ENCODE measurements at places on chromosomes 16 and 17.
A peak's percentile ranks its signal among the peaks of the same experiment; 100 is the strongest.

GRCh38 chr17:61343576-61343975 is 56.1 kb upstream of the TBX2 start:
- no peak for DNase-seq

GRCh38 chr16:57670196-57670595 is 2.1 kb downstream of the ADGRG3 start:
- no peak for DNase-seq

GRCh38 chr17:55263569-55264277 is 1.0 kb upstream of the HLF start:
- DNase-seq = no peak

- DNase-seq = no peak
These were observed 177.2 kb downstream of the ENGASE start for GRCh38 chr17:79251824-79252223.

DNA sequence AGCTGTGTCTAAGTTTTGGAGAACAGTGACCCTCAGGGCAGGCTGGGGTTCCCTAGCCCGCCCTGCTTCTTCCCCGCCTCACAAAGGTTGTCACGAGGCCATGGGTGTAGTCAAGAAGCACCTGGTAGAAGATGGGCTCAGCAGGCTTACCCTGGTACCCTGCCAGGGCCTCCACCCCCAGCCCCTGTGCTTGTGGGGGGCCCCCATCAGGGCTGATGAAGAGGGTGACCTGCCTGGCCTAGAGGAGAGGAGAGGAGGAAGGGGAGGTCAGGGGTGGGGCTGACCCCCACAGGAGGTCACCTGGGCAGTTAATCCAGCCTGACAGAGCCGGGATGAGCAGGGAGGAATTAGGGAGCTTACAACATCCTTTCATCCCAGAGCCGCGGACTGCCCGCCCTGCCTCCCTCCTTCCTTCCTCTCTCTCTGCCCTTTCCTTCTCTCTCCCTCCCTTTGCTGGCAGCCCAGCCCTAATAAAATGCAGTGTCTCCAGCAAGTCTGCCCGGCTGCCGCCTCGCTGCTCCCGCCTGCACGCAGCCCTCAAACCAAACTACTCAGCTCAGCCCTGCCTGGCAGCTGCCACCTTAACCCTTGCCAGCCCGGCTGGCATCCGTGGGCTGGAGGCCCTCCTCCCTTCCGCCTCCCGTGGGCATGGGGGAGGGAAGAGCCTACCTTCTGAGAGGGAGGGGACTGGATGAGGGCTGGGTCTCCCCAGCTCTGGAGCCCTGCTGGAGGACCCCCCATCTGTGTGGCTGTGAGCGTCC is 7.2 kb downstream of the DLX3 start:
- DNase-seq = no peak

GRCh38 chr17:44308320-44308818 is at the start of gene RUNDC3A:
RUNDC3A (plus strand) TSS chr17:44308601; CDS start chr17:44308833, 232 bp downstream.
- DNase-seq = peak; percentile 84

GRCh38 chr16:66538910-66539309 is 11.0 kb downstream of the TK2 start:
- no peak for DNase-seq

DNA sequence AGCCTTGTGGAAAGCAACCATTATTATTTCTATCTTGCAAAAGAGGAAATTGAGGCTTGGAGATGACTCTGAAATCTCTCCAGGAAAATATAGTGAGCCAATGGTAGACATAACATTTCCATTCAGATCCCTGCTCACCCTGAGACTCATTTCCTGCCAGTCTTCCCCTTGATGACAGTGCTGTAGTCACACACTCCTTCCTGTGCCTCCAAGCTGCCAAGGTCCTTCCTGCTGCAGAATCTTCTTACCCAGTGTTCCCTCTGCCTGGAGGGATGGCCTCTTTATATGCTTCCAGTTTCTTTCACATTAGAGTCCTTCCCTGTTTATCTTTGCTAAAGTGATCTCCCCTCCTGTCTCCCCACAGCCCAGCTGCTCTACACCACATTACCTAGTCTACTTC is 648.1 kb downstream of the TOX3 start:
- no peak for DNase-seq

DNA sequence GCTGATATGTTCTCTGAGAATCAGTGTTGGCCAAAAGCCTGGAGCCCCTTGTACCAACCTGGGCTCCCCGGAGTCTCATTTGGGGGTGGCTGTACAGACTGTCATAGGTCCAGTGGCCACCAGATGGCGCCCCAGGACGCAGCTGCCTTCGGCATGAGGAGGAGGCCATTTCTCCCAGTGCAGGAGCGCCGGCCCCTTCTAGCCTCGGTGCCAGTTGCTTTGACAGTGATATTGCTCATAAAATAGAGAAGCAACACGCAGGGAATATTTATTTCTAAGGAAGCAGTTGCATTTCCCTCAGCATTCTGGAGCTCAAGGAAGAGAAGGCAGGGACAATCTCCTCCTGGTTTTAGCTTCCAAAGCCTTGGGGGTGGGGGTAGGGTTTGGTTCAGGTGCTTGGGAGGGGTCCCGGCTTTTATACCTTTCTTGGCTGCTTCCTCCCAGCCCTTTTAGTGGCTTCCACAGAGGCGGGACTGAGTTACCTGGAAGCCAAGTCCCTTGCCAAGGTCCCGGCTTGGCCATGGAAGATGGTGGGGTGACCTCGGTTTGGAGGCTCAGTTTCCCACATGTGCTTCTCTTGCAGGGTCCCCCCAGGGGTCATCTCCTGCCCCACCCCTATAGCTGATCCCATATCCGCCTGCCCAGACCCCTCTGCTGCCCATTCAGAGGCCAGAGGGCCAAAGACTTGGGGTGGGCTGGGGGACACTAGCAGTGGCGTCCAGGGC is 117.8 kb upstream of the CDC42EP4 start:
- DNase-seq = peak; percentile 92

DNA sequence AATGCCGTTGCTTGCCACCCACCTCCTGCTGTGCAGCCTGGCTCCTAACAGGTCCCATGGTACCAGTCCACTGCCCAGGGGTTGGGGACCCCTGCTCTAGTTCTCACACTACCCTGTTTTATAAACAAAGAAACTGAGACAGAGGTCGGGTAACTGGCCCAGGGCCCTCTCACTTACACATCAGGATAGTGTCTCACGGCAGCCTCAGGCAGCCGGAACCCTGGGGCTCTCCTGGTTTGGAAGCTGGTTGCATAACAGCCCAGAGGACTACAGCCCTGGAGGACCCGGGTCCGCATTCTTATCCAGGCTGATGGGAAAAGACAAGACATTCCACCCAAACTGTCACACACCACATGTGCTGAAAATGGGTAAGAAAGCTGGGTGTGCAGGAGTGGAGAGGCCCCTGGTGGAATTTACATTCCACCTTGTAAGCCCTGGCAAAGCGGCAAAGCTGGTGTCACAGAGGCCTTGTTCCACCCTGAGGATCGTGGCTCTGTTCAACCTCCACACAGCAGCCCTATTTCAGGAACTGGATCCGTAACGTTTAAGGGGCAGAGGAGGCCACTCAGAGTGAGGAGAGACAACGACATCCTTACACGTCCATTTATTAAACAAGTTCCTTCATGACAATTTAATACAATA is 9.8 kb downstream of the CMTM3 start:
- no peak for DNase-seq

DNA sequence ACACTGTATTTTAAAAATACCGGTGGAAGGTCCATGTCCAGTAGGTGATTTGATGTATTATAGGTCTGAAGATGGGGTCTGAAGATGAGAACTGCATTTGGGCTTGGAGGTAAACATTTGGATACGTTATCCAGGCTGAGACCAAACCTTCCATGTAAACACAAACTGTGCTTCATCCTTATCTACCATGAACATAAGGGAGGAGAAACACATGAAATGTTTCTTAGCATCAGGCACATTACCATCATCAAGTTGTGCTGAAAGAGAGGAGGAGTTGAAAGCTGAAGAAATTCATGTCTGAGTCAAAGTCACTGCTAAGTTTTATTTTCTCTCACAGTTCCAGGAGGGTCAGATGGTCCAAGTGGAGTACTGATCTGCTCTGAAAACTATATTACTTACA is 11.4 kb downstream of the SF3B3 start:
- DNase-seq = no peak

DNA sequence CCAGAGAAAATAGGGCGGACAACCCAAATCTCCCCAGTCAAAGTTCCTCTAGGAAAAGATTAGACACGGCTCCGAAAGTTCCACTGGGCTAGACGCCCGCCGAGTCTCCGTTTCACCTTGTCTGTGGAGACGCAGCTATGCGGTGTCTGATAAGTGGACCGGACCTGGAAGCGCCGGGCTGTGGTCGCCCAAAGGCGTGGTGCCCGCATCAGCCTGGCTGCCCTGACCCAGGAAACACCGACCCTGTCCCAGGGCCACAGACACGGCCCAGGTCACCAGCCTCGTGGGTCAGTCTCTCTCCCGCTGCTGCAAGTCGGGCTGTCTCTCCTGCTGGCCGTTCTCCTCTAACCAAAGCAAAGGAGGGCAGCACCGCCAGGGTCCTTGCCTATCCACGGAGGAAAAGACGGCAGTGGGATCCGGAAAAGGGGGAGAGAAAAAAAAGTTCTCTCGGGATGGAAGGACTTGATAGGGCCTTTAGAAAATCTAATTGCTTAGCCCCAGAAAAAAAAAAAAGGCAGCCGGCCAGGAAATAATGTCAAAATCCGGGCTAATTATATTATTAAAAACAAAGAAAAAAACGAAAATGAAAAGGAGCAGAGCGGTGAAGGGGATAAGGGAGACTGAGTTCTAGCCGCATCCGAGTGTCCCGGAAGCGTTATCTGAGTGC is 13.9 kb upstream of the FOXF1 start:
- no peak for DNase-seq

- no peak for DNase-seq
These were observed 14.2 kb downstream of the YWHAE start for GRCh38 chr17:1385861-1386260.

GRCh38 chr17:39776252-39776651 is 38.5 kb downstream of the GRB7 start:
- no peak for DNase-seq

- DNase-seq = no peak
These were observed 7.0 kb downstream of the DOC2A start for GRCh38 chr16:30003670-30004423.

- no peak for DNase-seq
These were observed 75.2 kb upstream of the DHX40 start for GRCh38 chr17:59490216-59490615.

DNA sequence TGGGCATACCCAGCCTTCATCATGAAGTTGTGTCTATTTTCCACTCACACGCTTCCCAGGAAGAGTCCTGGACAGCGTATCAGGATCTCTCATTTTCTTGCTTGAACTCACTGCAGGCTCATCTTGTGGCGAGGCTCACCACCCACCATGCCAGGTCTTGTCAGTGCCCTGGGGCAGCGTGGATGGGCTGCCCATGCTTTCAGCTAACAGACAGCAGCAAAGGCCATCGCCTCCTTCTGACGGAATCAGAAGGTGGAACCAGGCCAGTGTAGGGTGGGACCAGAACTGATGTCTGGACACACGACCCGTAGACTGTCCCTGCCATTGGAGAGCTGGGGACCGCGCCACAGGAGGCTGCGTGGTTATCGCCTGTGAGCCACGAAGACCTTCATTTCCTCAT is 169.4 kb downstream of the FOXL1 start:
- DNase-seq = no peak

DNA sequence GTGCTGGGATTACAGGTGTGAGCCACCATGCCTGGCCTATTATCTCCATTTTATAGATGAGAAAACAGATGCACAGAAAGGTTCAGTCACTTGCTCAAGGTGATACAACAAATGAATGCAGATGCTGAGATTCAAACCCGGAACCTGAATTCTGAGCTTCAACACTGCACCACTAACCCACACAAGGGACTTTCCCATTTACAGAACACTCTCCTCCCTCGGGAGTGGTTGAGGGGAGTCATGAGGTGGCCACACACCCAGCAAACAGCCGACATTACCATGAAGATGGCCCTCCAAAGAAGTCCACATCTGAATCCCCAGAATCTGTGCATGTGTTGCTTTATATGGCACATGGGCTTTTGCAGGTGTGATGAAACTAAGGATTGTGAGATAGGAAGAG is 9.1 kb downstream of the BCL7C start:
- no peak for DNase-seq

DNA sequence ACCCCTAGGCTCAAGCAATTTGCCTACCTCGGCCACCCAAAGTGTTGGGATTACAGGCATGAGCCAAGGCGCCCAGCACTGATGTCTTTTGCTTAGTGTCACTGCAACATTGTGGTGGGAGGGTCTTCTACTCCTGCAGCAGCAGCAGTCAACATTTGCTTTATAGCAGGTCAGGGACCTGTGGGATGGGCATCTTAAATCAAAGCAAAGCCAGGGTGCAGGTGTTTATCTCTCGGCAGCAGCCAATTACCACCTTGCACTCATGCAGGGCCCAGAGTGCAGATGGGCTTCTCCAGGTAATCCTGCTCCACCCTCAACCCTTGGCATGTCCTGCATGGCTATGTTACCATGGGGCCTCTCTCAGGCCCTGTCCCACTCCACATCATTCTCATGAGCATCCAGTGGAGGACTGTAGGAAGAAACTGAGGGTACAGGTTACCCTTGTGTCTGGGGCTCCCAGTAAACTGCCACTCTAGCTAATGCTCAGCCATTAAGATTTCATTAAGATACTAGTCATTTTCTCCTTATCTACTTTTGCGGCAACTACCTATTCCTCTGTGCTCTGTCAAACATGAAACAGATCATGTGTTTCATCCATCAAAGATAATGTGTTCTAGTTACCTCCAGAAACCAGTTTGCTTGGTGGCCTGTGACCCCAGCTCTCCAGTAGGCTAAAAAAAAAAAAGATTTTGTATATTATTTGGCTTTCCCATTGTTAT is 16.8 kb downstream of the ADGRG5 start:
- DNase-seq = no peak

DNA sequence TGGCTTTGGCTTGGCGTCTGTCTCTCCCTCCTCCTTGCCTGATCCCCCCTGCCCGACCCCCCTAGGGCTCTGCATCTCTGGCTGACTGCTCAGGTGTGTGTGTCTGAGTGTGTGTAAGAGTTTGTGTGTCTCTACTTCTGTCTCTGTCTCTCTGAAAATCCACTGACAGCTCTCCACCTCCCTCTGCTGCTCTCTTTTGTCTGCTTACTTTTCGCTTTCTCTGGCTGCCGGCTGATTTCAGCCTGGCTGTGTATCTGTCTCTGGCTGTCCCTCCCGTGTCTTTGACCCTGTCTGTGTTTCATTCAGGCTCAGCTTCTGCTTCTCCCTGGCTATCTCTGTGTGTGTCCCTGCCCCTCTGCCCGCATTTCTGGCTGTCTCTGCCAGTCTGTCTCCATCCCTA is 3.8 kb upstream of the SPEM1 start:
- no peak for DNase-seq

DNA sequence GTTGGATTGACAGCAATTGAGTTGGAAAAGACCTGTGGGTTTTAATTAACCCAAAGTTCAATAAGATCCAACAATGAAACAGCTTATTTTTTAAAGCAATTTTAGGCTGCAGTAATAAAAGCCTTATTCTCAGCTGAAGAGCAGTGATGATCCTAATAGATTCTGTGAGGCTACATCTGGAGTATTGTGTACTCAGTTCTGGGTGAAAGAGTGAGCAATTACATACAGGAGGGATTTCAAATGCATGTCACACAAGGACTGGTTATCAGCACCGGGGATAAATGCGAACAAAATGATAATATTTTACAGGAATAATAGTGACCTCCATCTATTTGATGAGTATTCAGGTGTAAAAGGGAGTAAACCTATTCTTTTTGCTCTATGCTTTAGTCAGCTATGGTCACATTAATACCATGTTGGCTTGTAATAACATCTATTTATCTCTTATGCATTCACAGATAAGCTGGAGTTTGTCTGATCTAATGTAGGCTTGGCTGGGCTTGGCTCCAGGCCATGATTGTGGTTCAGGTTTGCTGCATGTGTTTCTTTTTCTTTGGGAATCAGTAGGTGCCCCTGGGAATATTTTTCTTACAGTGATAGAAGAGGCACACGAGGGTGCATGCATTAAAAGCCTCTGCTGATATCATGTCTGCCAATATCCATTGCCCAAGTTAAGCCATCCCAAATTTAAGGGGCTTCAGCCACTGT is 22.2 kb upstream of the TOX3 start:
- DNase-seq = no peak

Data from memory B cell (primary cell).